ENCODE measurements at places on chromosomes 6 and 20. TPM values are rescaled to one million over a fixed set of nuclear protein-coding genes. Genes with fewer than 3 reads are reported as not detected.

PTPRA gene
- total RNA-seq: 90.0 TPM

DOK5 gene
- 152 TPM for total RNA-seq

TGM3 gene
- total RNA-seq: 0.25 TPM

JARID2 gene
- 14.3 TPM for total RNA-seq

LY6G6C gene
- 0.25 TPM for total RNA-seq

MAFB gene
- total RNA-seq: 11.1 TPM

HAO1 gene
- not detected for total RNA-seq

PAK5 gene
- total RNA-seq: 36.1 TPM

SYNDIG1 gene
- total RNA-seq: 16.7 TPM

COMMD7 gene
- 24.3 TPM for total RNA-seq

CNR1 gene
- 265 TPM for total RNA-seq

FANCE gene
- 8.9 TPM for total RNA-seq

TUBB1 gene
- 0.49 TPM for total RNA-seq

POU5F1 gene
- total RNA-seq: not detected

NRSN1 gene
- total RNA-seq: 28.8 TPM

All from temporal lobe (tissue), 4 donors.